ENCODE measurements at places on chromosomes 5 and 9.
A peak's percentile ranks its signal among the peaks of the same experiment; 100 is the strongest.

DNA sequence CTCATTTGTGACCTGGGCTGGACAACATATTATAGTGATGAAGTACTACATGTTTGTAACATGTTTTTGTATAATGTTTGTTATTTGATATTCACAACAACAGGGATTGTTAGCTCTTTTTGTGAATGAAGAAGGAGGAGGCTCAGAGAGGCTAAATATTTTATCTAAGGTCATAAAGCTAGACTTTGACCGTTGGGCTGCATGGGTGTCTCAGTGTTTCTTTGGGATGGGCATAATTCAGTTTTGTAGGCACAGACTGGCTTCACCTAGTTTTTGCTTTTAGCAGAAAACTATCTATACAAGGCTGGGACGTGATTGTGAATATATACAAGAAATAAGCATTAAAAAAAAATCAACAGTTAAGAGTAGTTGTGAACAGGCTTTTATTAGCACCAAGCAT is 15.0 kb upstream of the GNG10 start:
- no peak for DNase-seq

GRCh38 chr9:20684035-20684874 is at the start of gene FOCAD:
Gene FOCAD, plus strand, starts transcription at chr9:20684259. Its CDS starts 31,095 bp downstream, at chr9:20715354.
- DNase-seq, result peak; percentile 88

GRCh38 chr5:156824800-156825199 is 25.3 kb upstream of the PPP1R2B start:
- no peak for DNase-seq

- DNase-seq, result no peak
These were observed 92.6 kb downstream of the MARCHF3 start for GRCh38 chr5:126937771-126938170.

- peak; percentile 17 for DNase-seq
These were observed 48.6 kb downstream of the DUSP1 start for GRCh38 chr5:172722327-172722815.

- DNase-seq, result no peak
These were observed 456.9 kb downstream of the BNC2 start for GRCh38 chr9:16413509-16414016.

DNA sequence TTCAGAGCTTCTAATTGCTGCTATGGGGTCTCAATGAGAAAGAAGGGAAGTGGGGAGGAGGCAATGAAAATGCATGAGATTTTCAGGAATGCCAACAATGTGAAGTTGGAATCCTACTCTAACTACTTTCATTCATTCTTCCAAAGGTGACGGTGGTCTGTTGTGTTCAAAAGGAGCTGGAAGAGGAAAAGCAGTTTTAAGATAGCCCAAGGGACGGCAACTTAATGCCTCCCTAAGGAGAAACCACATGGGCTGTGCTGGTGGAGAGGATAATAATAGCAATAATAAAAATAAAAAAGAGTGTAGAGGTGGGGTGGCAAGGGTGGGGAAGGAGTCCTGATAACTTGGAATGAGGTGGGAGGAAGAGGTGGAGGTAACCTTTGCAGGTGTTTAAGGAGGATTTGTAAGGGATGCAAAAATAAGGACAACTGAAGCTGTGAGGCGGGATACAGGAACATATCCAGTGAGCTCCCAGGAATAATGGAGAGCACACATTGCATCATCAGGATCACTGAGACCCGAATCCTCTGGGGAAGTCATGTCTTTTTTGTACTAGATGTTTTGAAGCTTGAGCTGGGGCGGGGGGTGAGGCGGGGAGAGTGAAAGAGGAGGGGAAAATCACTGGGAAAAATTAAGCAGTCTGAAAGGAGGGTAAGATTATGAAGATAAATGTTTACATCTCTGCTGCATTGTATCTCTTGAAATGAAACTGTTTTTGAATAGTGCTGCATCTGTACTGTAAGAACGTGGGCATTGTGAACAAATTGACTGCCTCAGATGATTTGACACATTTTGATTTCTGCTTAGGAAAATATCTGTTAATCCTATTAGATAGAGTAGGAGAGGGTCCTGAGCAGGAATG is 120.1 kb upstream of the TMEM161B start:
- DNase-seq, result no peak

DNA sequence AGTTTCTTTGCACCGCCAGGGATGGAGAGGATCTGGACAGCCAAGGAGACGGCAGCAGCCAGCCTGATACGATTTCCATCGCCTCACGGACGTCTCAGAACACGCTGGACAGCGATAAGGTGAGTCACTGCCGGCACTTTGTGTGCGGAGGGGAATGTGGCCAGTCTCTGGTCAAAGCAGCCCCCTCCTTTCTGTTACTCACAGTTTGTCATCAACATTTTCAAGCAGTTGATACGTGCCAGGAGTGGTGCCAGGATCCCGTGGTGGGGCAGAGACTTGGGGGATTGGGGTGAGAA is 175.1 kb upstream of the OTULINL start:
- no peak for DNase-seq

DNA sequence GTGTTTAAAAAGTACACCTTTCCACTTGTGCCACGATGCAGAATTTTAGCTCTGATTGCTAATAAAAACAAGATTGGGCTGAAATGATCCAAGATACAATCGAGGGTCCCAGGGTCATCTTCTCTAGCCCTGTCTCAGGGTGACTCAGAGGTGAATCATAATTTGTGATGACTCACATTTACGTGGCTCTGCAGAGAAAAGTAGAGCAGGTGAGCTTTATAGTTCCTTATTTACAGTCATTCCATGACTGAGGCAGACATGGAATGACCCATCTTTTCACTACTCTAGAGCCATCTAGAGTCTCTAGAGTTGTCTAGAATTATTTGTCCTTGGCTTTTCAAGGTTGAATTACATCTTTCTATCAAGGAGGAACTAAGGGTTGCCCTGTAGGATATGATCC is 155.2 kb downstream of the GAS1 start:
- no peak for DNase-seq

- no peak for DNase-seq
These were observed 158.8 kb downstream of the C9orf152 start for GRCh38 chr9:110048976-110049698.

DNA sequence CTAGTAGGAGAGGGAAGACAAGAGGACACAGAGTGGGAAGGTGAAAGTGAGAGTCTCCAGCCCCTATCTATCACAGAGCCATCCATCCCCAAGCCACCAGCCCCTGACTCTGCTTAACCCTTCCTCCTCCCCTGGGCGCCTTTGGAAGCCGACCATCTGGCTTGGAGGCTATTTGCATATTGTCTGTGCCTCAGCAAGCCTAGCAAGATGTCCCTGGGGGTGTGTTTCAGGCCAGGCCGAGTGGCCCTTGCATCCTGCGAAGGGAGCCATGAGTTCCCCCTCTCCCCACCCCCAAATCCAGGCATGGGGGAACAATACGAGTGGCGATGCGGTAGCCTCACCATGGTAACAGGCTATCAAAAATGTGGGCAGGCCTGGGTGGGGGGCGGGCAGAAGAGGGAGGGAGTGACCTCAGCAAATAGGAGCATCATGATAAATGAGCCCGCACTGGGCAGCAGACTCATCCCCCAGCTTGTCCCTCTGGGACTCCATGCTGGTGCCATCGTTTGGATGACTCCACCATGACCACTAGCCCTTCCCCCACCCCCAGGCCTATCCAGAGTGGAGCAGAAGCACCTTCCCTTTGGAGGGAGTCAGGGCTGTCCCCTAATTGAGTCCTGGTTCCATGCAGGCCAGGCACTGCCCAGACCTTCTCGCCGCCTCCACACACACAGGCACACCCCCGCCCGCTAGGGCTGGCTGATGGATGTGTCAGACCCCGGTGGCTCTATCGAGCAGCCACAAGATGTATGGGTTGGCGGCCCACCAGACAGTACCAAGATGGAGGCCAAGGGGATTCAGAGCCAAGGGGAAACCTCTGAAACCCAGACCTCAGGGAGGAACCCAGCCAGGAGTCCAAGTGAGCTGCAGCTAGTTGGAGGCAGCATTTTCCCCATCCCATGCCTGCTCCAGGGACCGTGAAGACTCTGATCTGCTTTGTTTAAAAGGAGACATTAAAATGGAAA is 14.6 kb downstream of the URM1 start:
- DNase-seq, result no peak

GRCh38 chr5:73387149-73387591 is 61.4 kb downstream of the FOXD1 start:
- DNase-seq, result no peak

DNA sequence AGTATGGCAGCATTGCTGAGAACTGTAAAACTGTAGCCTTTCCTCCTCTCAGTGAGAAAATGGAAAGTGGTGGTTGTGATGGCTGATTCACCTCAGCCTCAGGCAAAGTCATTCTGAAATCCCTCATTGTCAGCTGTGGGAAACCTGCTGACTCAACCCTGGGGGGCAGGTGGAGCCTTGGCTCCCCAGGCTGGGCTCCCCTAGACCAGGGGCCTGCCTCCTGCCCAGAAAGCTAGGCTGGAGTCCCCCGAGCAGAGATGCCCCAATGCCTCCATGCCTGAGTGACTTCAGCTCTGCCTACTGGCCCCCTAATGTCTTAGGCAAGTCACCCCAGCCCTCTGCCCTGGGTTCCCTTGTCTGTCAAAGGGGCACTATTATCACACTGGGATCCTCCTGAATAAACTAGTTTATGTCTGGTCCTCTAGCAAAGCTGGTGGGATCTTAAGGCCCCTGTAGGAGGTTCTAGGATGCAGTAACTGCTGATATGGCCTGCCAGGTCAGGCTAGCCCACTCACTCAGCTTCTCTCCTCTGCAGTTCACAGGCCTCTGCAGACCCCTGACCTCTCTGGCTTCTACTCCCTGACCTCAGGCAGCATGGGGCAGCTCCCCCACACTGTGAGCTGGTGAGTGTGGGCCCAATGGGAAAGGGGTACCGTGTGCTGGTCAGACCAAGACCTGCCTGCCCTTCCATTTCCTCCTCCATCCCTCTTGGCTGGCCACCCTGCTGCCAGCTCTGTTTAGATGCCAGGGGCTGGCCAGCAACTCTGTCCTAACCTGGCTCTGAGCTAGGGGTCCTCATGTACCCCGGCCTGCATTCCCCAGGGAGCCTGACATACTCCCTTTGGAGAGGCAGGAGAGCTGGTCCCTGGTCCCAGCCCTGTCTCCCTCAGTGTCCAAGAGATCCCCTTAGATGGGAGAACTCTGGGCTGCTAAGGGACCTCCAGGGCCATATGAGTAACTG is 24.2 kb downstream of the TCF7 start:
- DNase-seq, result no peak
